ENCODE measurements at places on chromosomes 13 and 19.

- DNase-seq: no peak
Observed at GRCh38 chr19:46824890-46825730, 25.5 kb downstream of the AP2S1 start.

GRCh38 chr19:2210206-2210605 is 25.9 kb downstream of the PLEKHJ1 start:
- no peak for DNase-seq

GRCh38 chr19:29086182-29086581 is 126.8 kb downstream of the UQCRFS1 start:
- no peak for DNase-seq

DNA sequence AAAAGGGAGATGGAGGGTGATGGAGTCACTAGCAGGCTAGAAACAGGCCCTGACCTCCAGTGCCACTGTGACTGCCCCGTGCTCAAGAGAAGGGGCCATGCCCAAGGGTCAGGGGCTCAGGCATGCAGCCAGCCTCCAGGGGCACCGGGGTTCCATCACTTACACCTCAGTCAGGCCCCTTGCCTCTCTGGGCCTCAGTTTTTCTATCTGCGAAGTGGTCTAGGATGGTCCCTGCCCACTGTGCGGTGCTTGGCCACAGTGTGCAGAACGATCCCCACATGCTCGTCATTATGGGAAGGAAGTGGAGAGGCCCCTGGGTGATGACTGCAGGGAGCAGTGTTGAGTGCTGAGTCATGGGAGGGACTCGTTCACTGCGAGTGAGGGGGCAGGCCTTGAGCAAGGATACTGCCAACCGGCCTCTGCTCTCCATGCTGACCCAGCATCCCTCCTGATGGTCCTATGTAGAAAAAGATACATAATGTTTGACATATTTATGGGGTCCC is 23.1 kb downstream of the TMED1 start:
- DNase-seq: no peak

DNA sequence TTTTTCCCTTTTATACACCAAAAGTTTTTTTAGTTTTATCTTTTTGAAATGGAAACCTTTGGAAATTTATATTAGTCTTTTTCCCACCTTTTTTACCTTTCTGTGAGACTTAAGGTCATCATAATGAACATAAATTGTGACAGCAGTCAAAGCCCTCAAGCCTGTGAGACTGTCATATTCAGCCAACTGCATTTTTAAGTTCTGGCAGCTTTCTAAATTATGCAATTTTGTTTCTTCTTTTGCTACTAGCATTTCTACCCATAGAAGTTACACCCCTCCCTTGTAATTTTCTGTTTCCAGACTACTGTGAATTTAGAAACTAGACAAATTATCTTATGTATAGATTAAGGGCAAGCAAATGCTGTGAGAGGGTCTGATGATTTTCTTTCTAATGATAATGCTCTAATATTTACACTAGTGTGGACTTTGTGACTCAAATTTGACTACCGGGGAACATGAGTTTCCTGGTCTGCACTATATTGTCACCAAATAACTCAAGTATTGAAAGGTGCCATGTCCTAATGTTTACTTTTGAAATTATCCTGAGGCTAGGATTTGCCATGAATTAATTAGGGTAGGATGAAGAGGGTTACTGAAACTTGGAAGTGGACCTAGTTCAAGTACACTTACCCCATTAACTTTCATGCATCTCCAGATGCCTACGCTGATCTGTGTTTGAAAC is 43.7 kb downstream of the FRY start:
- DNase-seq: peak; percentile 27

DNA sequence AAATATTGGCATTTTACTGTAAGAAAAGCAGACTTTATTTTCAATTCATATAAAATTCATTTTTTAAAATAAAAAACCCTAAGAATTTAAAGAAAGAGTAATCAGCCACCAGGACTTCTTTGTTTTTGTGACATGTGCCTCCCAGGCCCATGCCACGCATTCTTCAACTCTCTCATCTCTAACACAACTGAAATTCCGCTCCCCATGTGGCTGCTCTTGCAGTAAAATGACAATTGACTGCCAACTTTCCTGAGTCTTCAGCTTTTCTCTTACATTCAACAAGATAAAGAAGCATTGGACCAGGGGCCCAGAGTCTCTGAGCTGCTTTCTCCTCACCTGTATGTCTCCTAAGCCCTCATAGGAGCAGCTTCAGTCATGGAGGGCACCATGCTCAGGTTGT is 372.1 kb downstream of the UQCRFS1 start:
- no peak for DNase-seq

GRCh38 chr13:43546251-43546650 is 240.5 kb downstream of the ENOX1 start:
- no peak for DNase-seq

DNA sequence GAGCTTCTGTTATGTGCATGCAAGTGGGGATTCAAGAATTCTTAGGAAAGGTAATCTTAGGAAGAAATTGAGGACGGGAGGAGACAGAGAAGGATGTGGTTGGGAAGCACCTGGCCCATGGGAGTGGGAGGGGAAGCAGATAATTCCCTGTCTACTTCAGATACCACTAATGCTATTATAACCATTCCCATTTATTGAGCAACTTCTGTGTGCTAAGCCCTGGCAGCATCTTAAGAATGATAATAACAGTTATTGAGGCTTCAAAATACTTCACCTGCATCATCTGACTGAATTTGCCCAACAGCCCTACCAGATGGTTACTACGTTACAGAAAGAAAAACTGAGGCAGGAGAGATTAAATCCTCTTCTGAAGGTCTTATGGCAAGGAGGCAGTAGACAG is 1.4 kb downstream of the EPS8L1 start:
- DNase-seq: peak; percentile 1

DNA sequence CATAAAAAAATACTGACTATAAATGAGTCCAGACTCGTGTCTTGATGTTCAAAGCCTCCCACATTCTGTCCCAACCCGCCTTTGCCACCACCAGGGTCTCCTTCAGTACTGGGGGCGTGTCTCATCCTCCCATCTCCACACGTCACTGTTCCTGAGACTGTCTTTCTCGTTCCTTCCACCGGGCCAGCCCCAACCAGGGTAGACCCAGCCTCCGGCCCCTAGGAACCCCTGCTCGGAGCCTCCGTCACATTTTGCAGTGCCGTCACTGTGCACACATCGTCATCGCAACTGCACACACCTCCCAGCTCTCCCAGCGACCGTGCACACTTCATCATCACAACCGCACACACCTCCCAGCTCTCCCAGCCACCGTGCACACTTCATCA is 73.4 kb downstream of the SPACA7 start:
- no peak for DNase-seq

GRCh38 chr13:27522847-27523246 is 72.5 kb upstream of the MTIF3 start:
- DNase-seq: no peak

GRCh38 chr13:46158222-46158621 is 23.8 kb downstream of the LCP1 start:
- DNase-seq: no peak

GRCh38 chr13:101846701-101847100 is 394.2 kb downstream of the ITGBL1 start:
- DNase-seq: no peak

DNA sequence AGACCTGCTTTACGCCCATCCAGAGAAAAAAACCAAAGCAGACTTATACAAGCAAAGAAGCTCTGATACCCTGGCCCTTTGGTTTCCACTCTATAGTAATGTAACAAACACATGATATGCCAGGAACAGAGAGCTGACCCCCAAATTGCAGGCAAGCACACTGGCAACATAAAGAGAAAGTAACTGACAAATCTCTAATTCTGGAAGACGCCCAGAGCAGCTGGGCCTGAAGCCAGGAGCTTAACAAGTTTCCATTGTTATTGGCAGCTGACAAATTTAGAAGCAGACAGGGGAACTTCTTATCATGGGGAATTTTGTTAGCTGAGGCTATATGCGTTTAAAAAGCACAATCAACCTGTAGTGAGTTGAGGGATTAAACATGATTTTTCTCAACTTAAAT is 158.0 kb downstream of the DLEU7 start:
- DNase-seq: no peak

DNA sequence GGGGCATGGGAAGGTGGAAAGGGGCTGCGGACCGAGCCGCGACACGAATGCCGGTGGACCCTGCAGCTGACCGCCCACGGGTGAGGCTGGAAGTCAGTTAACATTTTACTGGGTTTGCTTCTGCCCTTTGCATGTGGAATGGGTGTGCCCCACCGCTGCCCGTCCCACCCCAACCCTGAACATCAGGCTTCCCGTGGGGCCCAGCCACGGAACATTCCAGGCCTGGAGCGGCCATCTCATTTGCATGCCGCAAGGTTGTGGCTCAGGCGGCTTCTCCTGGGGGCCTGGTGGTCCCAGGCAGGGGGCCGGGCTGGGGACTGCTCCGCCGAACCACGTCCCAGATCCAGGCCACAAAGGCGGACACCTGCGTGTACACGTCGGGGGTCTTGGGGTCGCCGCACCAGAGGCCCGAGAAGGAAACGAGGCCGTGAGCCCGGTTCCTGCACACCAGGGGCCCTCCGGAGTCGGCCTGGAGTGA is 9.3 kb downstream of the FSTL3 start:
- DNase-seq: peak; percentile 11

DNA sequence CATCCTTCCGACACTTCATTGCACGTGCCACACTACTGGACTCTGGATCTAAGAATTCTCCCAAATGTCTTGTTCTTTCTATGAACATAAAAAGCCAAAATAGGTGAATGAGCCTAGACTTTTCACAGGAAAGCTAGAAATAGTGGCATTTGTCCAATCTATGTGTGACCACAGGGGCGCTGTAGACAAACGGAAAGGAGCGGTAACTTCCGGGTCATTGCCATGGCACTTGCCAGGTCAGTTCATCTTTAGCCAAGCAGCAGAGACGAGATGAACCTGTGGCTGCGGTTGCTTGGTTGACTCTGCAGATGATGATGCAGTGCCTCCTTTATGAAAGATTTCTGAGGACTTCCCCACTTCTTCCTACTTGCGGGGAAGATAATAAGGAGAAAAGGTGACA is 65.6 kb downstream of the ADGRE1 start:
- DNase-seq: no peak

DNA sequence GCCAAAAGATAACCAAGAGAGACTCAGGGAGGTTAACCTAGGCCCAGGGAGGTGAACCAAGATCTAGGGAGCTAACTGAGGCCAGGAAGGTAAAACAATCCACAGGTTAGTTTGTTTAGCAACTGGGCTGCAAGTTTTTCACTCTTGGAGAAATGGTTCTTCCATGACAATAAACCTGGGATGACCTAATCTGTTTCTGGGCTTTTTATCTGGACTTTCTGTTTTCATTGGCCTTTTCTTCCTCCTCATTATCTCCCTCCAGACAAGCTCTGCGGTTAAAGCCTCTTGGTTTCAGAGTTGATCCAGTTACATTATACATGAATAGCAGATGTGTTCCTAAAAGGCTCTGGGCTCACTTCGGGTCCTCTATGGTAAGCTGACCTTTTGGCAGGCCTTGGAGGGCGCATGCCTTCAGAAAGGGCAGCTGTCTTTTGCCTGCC is 44.2 kb downstream of the PCDH8 start:
- no peak for DNase-seq

DNA sequence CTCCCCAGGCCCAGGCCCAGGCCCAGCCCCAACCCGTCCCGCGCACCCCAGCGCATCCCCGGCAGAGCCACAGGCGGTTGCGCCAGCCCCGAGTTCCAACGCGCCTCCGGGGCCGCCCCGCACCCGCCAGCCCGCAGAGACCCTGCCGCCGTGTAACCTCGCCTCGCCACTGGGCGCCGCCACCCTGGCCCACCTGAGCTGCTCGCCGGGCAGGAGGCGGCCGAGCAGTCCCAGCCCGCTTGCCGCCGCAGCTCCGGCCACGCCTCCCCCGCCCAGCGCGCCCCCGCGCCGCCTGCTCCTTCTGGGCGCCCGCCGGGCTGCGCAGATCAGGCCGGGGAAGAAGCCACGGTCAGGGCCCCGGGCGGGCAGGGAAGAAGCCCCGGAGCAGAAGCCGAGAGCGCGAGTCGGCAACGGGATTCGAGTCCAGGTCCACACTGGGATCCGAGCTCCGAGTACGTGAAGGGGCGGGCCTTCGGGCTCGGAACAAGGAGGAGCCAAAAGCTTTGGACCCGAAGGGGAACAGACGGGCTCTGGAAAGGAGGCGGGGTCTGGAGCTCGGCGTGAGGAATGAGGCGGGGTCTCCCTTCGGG is at the start of gene MBOAT7:
Gene MBOAT7, minus strand, starts transcription at position 436 of the 590 bp plus-strand sequence. CDS start 1,072 bp downstream, outside the sequence.
- no peak for DNase-seq

- no peak for DNase-seq
Observed at GRCh38 chr13:35714121-35714520, 237.6 kb upstream of the MAB21L1 start.

DNA sequence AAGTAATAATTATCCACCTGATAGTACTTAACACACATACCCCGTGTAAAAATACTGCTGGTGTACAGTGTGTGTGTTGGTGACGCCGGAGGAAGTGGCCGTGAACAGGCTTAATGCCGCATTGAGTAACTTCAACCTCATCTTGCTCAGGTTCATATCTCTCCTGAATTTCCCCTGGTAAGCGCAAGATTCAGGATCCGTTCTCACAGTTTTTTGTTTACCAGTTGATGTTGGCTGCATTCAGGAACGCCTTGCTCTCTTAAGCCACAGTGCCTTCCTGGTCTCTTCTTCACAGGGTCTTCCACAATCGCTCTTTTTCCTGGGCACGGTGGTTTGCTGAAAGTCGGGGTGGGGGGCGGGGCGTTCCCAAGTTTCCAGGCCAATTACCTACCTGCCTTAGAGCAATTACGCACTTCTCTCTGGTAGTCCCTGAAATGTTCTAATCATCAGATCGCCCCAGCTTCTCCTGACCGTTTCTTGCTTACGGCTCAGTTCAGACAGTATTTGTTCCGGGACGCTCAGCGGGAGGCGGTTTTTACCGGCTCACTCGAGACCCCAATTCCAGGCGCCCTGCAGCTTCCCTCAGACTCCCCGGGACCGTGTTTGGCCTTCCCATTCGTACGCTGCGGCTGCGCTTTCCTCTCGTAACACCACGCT is 706 bp upstream of the DNAJC3 start:
- DNase-seq: peak; percentile 11

DNA sequence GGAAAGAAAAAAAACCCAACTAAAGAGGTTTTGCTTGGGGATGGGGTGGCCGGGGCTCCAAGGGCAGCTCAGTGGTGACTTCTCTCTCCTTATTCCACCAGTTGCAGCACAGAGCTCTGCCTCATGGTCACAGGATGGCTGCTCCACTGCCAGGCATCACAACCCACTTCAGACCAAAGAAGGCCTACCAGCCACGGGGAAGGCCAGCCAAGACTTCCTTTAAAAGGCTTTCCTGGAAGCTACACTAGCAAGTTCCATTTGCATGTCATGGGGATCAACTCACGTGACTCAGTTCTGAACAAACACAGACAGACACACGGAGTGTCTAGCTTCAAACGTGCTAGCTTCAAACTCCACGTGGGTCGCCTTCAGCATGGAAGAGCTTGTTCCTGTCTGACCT is 13.2 kb upstream of the EIF3G start:
- no peak for DNase-seq

DNA sequence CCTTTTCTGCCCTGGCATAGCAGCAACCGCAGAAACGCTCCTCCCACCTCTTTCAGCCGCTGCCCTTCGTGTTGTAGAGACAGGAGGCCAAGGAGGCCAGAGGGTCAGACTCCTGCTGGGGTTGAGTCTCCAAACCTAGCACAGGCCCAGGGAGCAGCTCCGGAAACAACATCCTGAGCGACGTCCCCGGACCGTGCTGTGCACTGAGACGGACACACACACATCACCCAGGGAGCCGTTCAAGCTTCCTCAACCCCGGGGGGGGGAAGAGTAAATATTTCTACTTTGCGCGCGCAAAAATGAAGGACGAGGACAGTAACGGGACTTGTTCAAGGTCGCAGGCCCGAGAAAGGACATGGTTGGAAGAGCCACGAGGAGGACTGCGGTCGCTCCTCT is 657 bp downstream of the ZNF550 start:
- DNase-seq: peak; percentile 49
